AG08395 (cell line): ENCODE measurements at places on chromosomes 4 and X.
A peak's percentile ranks its signal among the peaks of the same experiment; 100 is the strongest.

DNA sequence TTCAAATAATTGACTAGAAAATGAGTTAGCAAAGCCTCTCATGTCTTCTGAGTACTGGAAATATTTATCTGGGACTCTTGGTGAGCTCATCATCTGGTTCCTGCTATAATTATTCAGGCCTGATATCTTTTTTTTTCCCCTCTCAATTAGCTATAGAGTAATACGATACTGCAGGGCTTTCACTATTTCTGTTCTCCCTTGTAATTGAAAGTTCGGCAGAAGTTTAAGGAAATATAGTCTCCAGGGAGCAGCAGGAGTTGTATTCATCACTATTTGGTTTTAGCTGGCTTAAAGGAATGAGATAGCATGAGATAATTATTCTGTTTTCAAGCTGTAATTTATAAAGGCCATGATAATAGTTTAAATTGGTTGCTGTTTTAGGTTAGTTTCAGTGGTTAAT, 378.6 kb upstream of the EPHA5 start:
- DNase-seq, result no peak

DNA sequence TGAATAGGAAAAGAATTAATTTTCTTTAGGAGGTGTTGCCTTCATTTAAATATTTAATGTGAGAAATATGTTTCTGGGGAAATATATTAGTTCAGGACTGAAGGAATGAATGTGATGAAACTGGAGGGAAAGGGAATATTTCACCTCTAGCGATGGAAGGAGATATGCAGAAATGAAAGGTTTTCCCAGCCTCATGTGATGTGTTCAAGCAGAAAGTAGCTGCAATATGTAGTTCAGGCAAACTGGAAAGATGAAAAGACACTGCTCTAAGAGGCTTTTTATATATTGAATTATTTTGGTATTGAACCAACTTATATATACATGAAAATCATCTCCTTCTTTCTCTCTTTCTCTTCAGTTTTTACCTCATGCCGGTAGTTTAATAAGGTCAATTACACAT, 3.4 kb downstream of the GRID2 start:
- DNase-seq, result no peak

DNA sequence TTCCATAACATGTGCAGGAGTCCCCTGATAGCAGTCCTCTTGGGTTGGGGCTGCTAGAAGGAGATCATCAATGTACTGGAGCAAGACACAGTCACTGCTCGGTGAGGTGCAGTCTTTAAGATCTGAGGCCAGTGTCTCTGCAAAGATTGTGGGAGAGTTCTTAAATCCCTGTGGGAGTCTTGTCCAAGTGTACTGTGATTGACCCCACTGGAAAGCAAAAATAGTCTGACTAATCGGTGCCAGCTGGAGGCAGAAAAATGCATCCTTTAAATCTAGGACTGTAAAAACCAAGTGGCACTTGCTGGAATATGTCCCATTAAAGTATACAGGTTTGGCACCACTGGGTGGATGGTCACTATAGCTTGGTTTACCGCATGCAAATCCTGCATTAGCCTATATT, 31.1 kb downstream of the SULT1E1 start:
- DNase-seq, result no peak

DNA sequence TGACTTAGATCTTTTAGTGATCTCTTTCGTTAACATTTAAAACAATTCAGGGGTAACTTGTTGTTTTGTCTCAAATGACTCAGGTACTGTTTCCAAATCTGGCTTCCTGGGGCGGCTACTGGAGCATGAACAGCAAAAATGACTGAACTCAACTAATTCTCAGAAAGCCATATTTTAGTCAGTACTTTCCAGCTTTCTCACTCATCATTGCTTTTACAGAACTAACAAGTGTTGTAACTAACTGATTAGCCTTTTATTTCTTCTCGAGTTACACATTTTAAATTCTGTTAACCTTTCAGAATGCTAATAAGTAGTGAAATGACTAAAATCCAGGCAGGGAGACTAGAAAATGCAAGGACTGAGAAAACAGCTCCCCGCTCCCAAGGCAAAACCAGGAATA, 55.3 kb downstream of the JADE3 start:
- DNase-seq, result no peak

DNA sequence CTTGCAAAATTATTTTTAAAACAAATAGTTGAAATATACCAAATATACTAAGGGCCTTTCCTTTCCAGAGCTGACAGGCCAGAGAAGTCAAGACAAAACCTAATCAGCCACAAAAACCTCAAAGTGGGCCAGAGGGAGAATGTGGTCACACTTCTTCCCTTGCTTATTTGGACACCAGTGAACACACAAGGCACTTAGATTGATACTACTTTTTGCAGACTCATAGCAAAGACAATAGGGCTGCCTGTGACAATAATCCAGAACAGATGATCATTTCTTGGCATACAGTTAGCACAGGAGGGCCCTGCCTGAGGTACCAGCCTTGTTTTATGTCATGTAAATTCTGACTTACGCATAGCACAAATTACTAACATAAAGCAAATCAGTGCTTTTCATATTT, 215.7 kb upstream of the NEIL3 start:
- DNase-seq, result peak; percentile 15

- DNase-seq, result no peak
Measured at GRCh38 chrX:16039834-16040233, 83.5 kb upstream of the GRPR start.

DNA sequence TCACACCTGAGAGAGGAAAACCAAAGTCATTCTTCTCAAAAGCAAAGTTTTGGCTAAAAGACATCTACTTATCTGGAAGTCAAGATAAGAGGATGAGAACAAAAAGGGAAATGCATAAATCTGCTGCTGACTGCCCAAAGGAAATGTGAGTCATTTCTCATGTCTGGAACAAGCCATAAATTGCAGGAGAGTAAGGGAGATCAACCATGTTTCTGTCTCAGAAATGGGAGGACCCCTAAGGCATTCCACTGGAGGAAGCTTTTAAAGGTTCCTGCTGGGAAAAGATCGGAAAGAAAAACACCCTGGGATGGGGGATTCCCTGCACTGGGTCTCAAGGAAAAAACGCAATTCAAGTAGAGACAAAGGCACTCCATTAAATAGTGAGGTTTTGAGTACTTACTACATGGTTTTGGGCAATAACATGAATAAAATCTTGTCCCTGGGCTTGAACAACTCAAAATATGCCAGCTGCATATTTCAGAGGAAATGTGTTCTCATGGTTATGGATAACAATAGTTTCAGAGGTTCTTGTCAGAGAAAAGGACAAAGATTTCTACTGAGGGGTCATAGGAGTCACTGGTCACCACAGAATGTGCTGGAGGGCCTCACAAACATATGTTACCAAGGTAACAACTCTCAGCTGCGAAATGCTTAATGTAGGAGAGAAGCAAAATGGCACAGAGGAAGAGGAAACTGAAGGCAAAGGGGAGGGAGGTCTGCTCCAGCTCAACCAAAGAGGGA, 19.3 kb downstream of the GPR143 start:
- peak; percentile 21 for DNase-seq

DNA sequence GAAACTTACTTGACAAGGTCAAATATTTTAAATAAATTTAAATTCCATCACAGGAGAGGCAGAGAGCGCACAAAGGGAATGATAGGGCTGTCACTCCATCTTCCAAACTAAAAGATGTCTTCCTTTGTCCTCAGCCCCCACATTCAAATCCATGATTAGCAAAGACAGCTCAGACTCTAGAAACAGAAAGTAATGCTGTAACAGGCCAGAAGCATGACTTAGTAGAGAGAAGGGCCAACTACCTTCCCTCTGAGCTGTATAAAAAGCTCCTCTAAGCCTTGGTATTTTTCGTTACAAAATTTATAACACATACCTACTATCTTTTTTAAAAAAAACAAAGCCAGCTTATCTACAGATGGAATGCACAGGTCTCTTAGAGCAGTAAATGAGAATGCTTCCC, 207.4 kb downstream of the MAPK10 start:
- no peak for DNase-seq

DNA sequence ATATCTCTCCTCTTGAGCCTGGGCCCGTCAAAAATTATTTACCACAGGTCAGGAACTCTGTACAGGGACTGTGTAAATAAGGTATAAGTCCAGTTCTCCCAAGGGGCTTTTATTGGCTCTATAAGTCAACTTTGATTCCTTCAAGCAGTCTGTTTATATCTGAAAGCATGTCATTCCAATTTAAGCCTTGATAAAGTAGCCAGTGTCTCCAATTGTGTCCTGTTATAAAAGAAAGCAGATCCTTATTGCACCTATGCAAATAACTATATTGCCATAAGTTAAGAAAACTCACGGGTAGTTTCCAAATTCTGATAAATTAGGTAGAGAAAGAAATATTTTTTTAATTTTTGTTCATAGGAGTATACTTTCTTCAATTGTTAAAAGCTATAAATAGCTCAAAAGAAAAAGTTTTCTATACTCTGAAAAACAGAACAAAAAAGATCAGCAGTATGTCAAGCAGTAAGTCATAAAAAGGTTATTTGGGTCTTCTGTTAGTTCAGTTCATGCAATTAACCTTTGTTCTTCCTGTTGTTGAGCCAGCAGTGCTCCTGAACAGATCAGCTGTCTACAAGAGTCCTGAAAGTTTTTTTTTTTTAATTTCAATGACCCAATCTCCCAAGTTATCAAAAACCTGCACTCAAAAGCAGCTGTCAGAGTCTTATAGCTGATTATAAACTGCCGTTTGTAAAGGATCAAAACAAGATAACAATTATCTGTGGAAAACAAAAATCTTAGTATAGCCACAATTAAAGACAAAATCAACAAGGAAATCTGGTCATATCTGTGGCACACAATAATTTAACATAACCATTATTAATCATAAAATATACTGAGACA, 178.4 kb upstream of the GALNT7 start:
- no peak for DNase-seq

- no peak for DNase-seq
Measured at GRCh38 chrX:100710816-100711215, 21.1 kb downstream of the SYTL4 start.

- no peak for DNase-seq
Measured at GRCh38 chrX:72312311-72312940, 6.7 kb upstream of the CITED1 start.

DNA sequence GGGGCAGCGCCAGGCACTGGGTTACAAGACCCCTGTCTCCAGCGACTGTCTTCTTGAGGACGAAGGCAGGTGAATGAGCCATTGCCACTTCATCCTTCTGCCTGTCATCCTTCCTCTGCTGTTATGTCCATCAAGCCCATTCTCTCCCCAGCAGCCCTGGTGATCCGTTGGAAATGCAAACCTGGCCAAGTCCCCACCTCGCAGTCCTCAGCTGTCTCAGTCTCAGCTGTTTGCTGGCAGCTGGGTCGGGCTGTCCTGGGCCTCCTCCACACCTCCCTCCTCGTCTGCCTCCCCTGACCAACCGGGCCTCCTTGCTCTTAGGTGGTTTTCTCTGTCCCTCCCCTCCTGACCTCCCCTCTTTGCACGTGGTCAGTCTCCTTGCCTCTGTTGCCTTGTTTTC, 38.0 kb downstream of the PTTG2 start:
- DNase-seq, result no peak

GRCh38 chrX:103607364-103608305, at the start of gene TCEAL3:
Gene TCEAL3 (plus strand): TSS chrX:103607963. CDS start chrX:103609065, 1,102 bp downstream.
- peak; percentile 56 for DNase-seq

DNA sequence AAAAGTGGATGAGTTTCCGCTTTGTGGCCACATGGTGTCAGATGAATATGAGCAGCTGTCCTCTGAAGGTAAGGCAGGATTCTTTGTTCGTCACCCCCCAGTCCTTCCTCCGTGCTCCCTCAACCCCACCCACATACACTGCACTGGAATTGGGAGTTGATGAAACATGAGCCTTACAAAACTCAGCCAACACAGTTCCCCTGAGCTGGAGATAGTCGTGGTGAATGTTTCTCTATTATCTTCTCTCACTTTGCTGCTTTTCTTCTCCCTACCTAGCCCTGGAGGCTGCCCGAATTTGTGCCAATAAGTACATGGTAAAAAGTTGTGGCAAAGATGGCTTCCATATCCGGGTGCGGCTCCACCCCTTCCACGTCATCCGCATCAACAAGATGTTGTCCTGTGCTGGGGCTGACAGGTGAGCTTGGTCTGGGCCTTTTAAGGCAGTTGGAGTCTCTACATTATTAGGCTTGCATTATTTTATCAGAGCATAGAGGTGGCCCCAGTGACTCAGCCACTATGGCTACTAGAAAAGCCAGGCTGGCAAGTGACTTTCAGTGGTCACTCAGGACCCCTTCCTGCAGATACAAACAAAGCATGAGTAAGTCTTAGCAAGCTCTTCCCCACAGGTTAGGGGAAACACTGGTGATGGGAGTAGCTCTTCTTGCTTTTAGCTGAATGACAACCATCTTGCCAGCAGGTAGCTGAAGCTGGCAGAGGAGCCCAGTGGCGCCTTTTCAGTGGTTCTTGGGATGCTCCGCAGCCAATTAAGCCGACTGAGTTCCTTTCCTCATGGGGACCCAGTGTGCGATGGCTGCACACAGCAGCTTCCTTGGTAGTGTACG, 1.6 kb downstream of the RPL10 start:
- DNase-seq, result no peak

DNA sequence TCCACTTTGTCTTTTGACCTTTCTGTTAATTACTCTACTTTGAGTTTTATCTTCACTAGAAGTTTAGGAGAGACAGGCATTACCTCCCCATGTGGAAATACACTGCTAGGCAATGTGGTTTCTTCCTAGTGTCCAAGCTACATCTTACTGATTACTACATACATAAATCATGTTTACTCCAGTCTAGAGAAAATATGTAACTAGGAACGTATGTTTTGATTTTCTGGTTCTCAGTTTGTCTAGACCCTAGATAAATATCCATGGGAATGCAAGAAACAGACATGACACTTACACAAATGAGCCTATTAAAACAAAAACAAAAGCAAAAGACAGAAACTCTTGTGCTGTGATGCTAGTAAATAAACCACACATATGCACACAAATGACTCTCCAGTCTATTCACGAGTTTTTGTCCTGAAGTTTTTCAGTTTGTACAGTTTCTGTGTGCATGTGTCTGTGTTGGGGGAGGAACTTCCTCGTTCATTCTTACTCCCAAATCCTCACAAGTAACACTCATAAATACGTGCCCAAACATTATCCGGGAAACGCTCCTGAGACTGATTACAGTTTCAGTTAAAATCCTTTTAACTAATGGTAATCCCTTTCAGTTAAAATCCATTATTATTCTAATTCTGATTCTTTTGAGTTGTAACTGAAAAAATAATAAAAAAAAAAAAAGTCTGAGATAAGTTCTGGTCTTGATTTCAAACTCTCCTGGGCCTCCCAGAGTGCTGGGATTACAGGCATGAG, 283.5 kb upstream of the FTHL17 start:
- DNase-seq, result no peak

DNA sequence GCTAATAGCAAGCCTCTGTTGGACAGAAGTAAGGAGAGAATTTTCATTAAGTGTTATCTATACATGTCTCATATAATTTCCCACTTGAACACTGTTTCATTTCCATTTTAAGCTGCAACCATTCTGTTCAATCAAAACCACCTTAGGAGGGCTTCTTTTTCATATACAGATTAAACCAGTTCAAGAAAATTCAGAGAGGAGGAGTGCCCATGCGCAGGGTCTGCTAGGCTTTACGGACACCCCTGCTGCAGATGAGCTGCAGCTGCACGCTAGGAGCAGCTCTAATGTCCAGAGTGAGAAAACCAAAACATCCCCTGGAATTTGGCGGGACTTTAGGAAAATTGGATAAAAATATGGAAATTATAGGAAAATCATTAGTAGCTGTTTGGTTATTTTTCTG, 541.0 kb downstream of the SPRY1 start:
- DNase-seq, result no peak
